Amniotic stem cell (primary cell): ENCODE measurements at places on chromosomes 16 and 17.

GRCh38 chr17:42135664-42136653, 13.4 kb downstream of the HSPB9 start:
- DNase-seq, result no peak

DNA sequence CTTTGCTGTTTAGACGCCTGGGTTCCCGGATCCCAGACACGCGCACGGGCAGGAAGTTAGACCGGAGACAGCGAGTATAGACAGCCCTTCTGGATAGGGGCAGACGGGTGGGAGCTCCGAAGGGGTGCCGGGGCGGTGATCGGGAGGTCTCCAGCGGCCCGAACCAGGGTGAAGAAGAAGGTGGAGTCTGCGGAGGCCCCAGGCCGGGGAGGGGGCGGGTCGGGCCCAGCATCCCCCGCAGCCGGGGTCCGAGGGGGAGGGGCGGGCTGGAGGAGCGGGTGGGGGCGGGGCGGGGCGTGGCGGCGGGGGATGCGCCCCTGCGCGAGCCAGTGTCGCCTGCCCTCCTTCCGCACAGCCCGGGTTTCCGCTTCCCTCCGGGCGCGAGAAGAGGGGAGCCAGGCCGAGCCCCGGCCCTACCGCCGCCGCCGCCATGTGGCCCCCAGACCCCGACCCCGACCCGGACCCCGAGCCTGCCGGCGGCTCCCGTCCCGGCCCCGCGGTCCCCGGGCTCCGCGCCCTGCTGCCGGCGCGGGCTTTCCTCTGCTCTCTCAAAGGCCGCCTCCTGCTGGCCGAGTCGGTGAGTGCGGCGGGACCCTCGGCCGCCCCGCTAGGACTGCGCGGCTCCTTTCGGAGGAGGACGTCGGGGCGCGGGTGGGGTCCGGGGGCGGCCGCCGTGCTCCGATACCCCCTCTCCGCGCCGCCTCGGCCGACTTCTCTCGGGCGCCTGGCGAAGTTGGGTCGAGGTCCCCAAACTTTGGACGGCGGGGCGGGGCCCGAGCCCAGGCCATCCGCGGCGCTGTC, at the start of gene CMTM3:
TSS of gene CMTM3 (plus strand) at position 329 of the 801 bp plus-strand sequence. CDS start at position 431, 102 bp downstream.
- no peak for DNase-seq

DNA sequence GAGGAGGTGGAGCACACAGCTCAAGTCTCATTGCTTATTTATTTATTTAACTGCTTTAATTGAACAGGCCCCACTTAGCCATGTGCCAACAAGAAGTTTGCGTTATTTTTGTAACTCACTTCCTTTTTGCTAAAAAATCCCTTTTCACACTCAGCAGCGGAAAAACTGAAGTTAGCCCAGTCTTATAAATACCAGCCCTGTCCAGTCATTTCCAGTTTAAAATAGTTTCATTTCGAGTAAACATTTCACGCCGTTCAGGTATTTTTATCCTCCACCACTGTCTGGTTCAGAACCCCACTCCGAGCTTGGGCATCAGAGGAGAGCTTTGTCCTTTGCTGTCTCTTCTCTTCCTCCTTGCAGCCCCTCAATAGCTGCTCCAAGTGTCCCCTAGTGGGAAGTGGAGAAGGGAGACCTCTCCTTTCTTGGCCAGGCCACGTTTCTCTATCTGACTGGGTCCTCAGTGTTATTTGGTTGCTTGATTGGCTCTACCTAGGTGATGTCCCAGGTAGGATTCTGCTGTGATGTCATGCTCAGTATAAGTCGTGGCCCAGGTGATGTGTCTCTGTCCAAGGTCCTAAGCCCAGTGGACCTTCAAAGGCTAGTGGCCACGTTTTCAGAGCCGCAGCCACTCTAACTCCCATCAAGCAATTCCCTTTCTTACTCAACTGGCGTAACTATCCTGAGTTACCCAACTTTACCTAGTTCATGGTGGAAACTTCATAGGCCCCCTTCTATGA, 53.0 kb upstream of the GAS7 start:
- no peak for DNase-seq

GRCh38 chr17:46896991-46897390, 26.0 kb upstream of the GOSR2 start:
- no peak for DNase-seq

DNA sequence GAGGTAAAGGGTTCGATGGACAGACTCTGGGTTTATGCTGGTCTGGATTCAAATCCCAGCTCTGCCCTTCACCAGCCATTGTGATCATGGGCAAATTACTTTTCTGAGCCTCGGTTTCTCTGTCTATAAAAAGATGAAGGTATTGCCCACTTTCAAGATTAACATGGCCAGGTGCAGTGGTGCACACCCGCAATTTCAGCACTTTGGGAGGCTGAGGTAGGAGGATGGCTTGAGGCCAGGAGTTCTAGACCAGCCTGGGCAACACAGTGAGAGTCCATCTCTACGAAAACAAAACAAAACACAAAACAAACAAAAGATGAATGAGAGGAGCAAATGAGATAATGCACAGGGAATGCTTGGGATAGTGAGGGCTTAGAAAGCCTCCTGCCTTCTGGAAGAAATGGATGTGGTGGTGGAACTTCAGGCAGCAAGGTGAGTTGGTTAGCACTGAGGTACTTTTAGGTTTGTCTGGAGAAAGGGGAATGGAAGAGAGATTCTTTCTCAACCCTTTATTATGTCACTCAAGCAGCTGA, 8.5 kb downstream of the ADGRG3 start:
- DNase-seq, result no peak

DNA sequence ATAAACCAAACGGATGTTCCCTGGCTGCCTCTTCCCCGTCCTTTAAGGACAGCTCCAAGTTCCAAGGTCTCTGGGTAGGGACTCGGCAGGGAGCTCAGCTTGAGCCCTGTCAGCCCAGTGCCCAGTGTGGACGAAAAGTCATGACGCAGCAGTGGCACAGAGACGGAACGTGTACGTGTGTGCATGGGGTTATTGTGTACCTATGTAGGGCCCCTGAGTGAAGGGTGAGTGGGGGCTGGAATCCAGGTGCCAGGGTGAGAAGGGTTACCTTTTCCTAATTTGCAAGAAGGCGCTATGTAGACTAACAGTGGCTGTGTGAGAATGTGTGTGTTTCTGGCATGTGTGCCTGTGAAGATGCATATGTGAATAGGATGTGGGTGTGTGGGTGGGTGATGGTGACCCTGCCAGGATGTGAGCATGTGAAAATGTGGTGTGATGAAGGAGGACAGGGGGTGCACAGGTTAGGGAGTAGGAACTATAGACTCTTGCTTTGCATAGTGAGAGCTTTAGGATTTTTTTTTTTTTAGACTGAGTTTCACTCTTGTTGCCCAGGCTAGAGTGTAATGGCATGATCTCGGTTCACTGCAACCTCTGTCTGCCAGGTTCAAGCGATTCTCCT, 6.0 kb downstream of the SCN4A start:
- DNase-seq, result no peak

DNA sequence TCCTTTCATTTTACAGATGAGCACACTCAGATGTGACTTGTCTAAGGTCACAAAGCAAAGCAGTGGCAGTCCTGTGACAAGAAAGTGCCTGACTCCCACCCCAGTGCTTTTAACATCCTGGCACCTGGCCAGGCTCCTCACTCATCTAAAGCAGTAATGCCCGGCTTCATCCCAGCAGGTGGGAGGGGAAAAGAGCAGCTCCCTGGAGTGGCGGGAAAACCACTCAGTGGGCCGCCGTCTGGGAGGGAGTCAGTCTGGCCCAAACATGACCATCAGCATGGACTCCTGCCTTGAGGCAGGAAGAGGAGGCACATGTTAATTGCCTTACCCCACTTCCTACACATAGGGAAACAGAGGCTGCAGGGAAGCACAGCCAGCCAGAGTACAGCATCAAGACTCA, 2.6 kb downstream of the PCGF2 start:
- DNase-seq, result no peak

- no peak for DNase-seq
Measured at GRCh38 chr16:49910541-49911071, 54.7 kb upstream of the ZNF423 start.

DNA sequence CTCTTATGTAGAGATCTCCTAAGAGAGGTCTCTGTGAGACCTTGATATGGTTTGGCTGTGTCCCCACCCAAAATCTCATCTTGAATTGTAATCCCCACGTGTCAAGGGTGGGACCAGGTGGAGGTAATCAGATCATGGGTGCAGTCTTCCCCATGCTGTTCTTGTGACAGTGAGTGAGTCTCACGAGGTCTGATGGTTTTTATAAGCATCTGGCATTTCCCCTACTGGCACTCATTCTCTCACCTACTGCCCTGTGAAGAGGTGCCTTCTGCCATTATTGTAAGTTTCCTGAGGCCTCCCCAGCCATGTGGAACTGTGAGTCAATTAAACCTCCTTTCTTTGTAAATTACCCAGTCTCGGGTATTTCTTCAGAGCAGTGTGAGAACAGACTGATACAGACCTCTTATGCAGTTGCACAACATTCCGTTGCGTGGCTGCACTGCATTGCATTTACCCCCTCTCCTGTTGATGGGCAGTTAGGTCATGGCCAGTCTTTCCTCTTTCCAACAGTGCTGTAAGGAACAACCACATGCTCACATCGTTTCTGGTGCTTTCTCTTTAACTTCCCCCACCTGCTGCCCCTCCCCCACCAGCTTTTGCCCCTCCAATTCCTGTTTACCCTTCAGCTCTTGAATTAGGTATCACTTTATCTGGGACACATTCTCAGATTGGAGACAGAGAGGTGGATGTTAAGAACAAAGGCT, 43.6 kb upstream of the MED9 start:
- no peak for DNase-seq

GRCh38 chr17:51056813-51057510, 63.7 kb downstream of the SPAG9 start:
- DNase-seq, result peak; percentile 46

- no peak for DNase-seq
Measured at GRCh38 chr16:87970186-87970585, 19.0 kb downstream of the BANP start.

DNA sequence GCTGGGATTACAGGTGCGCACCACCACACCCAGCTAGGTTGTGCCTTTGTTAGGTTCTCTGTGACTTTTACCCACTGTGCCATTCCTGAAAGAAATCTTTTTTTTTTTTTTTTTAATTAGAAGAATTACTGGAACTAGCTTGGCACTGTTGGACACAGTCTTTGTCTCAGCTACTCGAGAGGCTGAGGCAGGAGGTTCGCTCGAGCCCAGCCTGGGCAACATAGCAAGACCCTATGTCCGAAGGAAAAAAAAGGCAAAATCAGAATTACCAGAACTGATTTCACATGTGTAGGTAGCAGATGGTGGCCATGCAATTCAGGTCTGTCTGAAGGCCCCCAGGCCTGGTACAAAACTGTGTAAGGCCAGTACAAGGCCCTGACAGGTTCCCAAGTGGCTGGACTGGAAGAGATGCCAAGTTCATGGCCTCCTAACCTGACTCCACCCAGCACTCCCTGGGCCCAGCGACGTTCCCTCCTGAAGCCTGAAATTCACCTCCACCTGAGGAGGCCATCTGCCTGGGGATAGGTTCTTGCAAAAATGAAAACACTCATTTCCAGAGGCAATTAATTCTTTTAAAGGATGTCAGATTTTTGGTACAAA, 23.0 kb downstream of the CARHSP1 start:
- DNase-seq, result no peak

DNA sequence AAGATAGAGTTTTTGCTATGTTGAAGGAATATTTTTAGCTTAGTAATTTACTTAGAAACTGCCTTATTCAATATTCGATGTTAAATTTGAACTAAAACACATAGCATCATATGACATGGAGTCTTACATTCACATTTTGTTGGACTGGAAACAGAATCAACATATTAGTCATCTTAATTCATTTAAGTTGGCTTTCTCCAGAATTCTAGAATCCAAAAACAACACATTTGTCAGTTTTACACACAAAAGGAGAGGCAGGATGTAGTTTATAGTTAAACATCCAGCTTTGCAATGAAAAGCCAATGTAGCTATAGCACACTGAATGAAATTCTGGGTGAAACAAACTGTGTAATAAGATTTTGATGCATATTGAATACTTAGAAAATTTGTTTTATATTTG, 43.3 kb downstream of the WWOX start:
- DNase-seq, result no peak

DNA sequence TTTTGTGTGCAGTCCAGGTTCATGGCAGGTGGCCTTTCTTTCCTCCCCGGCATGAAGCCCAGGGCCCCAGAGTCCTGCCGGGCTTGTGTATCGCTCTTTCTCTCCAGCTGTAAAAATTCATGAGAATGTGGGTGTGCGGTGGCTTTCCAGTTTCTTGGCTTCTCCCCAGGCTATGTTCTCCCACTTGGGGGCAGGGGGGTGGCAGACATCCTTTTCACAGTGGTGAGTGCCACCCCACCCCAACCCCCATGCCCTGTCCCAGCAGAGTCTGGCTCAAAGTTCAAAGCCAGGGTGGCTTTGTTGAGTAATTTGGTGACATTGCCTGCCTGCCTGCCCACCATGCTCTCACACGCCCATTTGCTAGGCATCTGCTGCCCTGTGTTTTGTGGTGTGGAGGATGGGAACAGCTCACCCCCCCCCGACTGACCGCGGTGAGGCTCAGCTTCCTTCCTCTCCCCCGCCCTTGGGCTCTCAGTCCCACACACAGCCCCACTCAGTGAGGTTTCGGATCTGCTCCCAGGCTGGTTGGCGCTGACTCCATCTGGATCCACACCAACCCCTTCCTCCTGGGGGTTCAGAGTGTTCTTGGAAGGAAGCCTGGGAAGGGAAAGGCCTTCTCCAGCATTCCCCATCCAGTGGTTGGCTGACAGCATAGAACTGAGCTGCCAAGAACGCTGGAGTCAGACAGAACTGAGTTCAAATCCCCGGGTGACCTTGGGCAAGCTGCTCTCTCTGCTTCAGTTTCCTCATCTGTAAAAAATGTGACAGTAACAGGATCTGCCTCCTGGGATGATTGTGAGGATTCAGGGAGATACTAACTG, 36.0 kb downstream of the CHD9 start:
- DNase-seq, result peak; percentile 51

DNA sequence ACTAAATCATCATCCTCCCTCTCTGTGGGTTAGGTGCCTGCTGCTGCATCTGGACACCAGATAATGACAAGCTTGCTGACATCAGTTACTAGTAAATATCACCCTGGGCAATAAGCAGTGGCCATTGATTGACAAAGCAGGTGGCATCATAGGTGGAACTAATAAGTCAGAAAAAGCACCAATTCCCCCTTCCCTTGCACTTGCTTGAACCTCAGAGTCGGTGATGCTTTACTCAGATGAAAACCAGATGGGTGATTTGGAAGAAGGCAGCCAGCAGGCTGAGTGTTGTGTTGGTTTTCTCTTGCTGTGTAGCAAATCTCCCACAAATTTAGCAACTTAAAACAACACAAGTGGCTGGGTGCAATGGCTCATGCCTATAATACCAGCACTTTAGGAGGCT, 146.9 kb upstream of the NOL11 start:
- no peak for DNase-seq
